ENCODE measurements at places on chromosomes 13 and 19.
A peak's percentile ranks its signal among the peaks of the same experiment; 100 is the strongest.

DNA sequence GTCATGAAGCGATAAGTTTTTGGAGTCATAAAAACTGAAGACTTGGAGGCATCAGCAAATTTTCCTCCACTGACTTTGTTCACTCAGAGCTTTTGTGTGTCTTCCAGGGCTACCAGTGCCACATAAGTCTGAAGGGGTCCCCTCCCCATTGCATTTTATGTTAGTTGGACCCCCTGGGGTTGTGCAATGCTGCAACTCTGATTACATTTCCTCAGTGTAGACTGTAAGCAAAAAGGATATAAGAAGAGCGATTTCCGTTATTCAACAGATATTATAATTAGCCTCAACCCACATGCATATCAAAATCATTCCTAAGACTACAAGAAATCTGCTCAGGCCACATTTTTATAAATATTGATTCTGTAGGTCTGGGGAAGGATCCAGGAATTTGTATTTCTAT is 324.0 kb downstream of the TDRD3 start:
- DNase-seq: no peak

DNA sequence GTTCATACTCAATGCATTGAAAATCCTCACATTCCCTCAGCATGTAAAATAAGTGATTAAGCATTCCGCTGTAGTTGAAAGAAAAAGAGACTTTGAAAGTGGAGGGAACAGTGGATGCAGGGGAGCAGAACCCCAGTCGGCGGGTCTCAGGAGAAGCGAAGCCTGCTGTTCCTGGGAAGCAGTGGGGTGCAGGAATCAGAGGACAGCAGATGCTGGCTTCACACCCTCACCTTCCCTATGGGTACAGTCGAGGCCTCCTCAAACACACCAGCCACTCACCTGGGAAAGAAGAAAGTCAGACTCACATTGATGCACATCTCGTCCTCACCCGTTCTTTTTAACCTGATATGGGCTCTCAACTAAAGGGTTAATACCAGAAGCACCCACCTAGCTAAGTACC is 38.2 kb downstream of the COL4A2 start:
- no peak for DNase-seq

DNA sequence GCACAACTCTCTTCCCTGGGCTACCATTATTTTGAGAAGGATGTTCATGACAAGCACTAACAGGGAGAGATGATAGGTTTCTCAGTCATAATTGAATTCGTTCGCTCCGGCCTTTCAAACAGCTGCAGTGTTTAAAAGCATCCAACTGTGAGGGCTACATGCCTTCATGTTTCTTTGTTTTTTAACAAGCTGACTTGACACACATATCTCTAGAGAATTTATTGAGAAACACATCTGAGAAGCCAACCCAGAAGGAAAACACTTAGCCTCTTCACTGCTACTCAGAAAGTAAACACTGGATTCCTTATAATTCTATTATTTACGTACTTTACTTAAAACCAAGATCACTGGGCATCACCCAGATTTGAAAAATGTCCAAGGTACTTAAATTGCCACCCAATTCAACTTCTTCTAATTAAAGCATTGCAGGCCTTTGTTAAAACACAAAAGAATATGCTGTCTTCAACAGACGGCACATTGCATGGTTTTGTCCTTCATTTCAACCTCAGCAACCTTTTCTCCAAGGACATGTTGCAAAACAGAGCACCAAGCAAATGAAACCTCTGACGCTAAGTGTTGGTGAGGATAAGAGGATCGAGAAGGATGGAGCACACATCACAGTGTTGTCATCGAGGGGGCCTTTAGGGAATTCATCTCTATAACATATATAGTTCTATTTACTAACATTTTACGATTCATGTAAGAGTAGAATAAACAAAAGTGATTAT is 75.8 kb downstream of the TBC1D4 start:
- no peak for DNase-seq

- peak; percentile 58 for DNase-seq
These were observed 124.2 kb downstream of the TBC1D4 start for GRCh38 chr13:75357576-75358289.

DNA sequence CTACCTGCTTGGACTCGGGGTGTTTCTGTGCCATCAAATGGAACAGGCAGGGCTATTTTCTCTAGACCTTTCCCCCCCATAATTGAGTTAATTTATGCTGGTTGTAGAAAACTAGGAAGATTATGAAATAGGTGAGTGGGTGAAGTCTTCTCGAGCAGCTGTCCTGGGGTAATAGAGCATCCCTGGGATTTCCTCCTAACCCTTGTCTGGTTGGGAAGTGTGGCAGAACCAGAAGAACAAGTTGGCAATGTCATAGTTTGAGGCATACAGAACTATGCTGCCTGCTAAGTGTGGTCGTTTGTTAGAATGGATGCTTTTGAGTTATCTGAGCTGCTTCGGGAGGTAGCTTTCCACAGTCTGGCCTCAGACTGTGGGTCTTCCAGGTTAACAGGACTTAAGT is 3.7 kb downstream of the GATAD2A start:
- no peak for DNase-seq

DNA sequence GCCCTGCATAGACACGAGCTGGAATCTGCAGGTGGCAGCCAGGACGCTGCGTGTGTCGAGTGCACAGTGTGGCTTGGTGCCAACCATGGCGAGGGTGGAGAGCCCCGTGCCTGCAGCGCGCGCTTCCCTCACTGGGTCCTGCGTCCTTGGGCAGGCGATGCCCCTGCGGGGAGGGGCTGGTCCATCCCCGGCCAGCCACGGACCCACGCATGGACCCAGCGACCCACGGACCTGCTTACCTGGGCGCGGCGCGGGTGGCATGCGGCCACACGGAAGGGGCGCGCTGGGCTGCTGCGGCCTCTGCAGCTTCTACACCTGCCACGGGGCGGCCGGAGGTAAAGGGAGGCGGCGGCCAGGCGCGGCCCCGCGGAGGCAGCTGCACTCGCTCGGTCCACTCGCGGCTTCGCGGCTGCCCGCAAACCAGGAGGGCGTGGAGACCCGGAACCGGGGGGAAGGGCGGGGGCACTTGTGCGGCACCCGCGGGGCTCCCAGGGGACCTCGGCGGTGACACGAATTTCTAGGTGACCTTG is 569 bp upstream of the MCF2L start:
- peak; percentile 61 for DNase-seq

DNA sequence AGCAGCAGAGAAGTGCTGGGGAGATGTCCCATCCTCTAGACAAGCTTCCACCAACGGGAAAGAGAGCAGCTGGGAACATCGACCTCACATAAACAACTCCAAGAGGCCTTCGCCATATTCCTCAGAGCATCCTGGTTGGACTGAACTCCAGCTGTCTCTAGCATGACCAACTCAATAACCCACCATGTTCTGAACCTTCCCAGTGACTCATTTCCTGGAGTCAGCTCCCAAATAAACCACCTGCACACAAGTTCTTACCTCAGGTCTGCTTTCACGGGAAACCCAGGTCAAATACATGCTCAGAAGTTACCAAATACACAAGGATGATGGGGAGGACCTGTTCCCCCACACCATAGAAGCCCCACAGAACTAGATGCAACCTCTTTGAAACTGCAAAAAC is 878.5 kb downstream of the UQCRFS1 start:
- no peak for DNase-seq

GRCh38 chr19:18171605-18172327 is 1.8 kb upstream of the IFI30 start:
- no peak for DNase-seq

DNA sequence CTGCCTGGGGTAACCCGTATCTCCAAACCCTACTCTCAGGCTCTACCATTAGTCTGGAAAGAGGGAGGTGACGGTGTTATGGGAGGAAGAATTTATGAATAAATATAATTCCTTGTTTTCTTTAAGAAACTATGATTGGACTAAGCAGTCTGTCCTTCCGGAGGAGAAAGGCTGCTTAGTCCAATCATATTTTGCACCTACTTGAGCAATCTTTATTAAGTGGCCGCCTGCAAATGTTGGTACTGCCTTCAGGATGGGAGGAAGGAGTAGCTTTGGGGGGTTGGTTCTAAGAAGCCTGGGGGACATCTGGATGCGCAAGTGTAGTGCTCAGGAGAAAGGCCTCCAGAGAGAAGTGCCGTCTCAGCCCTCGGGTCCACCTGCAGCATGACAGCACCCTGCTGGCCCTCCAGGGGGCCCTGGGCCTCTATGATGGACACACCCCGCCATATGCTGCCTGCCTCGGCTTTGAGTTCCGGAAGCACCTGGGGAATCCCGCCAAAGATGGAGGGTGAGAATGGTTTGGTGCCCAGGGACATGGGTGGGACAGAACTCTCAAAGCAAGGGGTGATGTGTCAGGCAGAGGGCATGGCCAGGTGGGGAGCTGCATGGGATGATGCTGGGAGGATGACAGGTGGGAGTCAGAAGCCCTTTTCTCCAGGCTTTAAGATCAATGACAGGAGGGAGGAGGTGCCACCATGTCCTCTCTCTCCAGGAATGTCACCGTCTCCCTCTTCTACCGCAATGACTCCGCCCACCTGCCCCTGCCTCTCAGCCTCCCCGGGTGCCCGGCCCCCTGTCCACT is 4.1 kb downstream of the ACP4 start:
- DNase-seq: no peak

DNA sequence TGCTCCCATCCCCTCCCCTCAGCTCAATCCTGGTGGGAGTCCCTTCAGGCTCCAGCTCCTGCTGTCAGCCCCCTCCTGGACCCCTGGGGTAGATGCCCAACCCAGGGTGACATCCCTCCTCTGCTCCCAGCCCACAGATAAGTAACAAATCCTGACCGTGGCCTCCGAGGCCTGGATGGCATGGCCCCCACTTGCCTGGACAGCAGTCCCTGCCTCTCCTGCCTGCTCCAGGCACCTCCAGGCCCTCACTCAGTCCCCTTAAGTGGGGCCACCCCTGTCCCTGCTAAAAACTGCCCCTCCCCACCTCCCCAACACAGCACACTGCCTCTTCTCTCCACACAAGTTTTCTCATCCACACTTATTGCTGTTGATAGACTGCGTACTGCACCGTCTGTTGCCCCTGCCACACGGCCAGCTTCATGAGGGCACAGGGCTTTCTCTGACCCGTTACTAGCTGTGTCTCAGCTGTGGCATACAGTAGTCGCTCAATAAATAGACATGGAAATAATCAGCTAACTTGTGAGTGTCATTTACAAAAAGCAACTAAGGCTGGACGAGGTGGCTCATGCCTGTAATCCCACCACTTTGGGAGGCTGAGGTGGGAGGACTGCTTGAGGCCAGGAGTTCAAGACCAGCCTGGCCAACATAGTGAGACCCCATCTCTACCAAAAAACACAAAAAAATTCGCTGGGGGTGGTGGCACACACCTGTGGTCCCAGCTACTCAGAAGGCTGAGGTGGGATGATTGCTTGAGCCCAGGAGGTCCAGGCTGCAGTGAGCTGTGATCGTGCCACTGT is 5.8 kb downstream of the CERS1 start:
- no peak for DNase-seq

DNA sequence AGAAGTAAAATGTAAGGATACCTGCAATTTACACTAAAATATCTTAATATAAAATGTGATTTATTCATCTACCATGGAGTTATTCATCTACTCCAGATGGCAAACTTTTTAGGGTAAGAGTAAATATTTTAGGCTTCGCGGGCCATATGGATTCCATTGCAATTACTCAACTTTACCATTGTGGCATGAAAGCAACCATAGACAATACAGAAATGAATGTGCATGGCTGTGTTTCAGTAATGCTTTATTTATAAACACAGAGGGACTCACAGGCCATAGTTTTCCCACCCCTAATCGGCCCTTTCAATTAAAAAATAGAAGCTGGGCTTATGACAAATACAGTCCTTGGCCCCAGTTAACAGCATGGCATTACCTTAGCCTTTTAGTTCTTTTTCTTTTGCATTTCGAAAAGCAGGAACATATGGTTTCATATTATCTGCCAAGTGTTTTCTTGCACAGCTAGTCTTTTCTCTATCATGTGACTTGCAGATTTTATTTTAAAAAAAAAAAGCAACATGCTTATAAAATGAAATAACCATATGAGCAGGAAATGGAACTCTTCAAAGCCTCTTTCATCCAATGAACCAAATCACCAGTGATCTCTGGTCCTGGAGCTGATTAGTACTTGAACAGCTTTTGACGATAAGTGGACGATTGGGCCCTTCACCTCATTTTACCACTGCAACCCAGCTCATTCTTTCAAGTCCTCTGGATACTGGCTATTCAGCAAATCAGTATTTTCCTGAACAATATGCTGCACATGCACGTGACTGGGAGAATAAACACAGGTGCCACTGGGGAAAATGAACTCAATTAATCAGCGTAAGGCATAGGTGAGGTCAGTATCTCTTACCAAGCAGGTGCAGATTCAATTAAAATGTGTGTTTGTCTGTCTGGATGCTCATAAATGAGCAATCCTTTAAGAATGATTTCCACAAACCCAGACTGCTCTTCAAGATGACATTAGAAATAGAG is 63.9 kb downstream of the LHFPL6 start:
- no peak for DNase-seq

DNA sequence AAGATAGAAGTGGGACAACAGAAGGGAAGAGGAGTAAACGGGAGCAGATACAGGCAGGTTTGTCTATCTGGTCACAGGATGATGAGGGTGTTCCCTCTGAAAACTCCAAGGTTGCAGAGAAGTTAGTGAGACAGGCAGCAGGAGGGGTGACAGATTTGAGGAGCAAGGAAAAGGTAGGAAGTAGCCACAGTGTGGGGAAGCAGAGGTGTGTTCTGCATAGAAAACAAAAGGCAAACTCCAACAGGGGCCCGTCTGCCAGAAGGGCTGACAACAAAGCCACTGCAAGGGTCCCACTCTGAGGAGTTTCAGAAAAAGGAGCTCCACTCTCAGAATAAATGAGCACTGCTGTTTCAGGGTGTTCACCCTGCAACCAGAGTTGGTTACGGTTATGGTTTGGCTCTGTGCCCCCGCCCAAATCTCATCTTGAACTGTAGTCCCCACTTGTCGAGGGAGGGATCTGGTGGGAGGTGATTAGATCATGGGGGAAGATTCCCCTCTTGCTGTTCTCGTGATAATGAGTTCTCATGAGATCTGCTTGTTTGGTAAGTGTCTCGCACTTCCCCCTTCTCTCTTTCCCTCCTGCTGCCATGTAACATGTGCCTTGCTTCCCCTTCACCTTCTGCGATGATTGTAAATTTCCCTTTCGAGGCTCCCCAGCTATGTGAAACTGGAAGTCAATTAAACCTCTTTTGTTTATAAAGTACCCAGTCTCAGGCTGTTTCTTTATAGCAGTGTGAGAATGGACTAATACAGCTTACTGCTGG is 32.1 kb downstream of the SMAD9 start:
- DNase-seq: no peak

GRCh38 chr13:37716420-37717195 is 118.0 kb upstream of the POSTN start:
- no peak for DNase-seq

- DNase-seq: no peak
These were observed 2.1 kb downstream of the CEBPA start for GRCh38 chr19:33300009-33300893.

GRCh38 chr13:24203811-24204210 is 43.3 kb downstream of the SPATA13 start:
- DNase-seq: no peak

- no peak for DNase-seq
These were observed 55.4 kb downstream of the SACS start for GRCh38 chr13:23377983-23378632.
